Stimulated activated naive CD4-positive, alpha-beta T cell treated with Interleukin-2 at 50 U/mL for 16 hours (primary cell): ENCODE measurements at places on chromosomes 6 and 20.

DNA sequence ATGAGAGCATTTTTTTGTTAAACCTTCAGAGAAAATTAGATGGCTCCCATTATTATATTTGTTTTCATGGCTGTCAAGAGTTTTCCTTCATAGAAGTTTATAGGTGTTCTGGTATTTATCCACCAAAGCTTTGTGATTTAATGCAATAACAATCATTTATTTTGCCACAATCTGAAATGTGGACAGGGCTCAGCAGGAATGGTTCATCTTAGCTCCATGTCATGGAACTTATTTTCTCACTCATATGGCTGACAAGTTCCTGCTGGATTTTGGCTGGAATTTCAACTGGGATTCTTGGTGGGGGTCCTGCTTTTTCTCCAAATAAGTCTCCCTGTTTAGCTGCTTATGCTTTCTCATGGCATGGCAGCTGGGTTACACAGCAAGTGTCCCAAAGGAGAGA is 876.7 kb downstream of the QKI start:
- DNase-seq, result no peak

GRCh38 chr6:143698759-143699429 is 21.1 kb downstream of the PHACTR2 start:
- DNase-seq, result no peak

DNA sequence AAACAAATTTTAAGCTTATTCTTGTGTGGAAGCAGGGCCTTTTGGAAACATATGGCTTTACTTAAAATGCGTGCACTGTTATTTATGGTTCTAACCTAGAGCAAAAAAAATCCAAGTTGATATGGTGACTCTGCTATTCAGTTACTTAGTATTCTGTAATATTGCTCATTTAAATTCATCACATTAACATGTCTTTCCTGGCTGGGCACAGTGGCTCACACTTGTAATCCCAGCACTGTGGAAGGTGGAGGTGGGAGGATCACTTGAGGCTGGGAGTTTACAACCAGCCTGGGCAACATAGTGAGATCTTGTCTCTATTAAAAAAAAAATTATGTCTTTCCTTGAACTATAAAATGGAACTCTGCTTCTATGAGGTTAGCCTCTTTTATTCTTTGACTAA is 57.8 kb upstream of the SDHAF4 start:
- no peak for DNase-seq

- DNase-seq, result no peak
Measured at GRCh38 chr6:48615041-48615440, 504.0 kb upstream of the PTCHD4 start.

- no peak for DNase-seq
Measured at GRCh38 chr6:115899730-115900282, 160.9 kb downstream of the FRK start.

GRCh38 chr6:74581681-74582080 is 624.2 kb downstream of the COL12A1 start:
- DNase-seq, result no peak

GRCh38 chr6:121498481-121499276 is 63.2 kb downstream of the GJA1 start:
- DNase-seq, result no peak

DNA sequence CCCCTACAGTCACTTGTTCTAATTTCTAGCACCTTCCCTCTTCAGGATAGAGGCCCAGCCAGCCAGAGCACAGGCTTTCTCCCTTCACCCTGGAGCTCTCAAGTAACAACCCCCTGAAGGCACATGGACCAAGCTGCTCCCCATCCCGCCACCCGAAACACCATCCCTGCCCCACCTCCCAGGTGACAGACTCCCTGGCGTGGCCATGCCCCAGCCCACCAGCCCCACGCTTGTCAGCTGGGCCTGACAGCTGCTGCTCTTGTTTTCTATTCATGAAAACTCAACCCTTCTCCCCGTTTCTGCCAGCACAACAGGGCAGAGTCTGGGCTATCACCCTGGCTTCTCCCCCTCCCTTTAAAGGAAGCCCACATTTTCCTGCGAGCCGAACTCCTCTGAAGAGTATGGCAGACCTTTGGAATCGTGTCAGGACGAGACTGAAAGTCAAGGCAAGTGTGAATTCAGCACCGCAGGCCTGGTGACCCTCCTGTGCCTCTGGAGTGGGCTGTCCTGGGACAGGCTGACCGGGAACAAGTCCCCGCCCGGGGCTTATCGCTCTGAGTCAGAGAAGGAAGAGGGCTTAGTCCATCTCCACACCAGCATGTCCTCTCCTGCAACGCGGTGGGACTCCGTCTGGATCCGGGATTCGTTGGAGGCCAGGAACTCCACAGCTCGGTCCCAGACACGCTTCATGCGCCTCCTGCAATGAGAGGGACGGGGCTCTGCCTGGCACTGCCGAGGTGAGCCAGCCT is 16.7 kb downstream of the LEMD2 start:
- no peak for DNase-seq

DNA sequence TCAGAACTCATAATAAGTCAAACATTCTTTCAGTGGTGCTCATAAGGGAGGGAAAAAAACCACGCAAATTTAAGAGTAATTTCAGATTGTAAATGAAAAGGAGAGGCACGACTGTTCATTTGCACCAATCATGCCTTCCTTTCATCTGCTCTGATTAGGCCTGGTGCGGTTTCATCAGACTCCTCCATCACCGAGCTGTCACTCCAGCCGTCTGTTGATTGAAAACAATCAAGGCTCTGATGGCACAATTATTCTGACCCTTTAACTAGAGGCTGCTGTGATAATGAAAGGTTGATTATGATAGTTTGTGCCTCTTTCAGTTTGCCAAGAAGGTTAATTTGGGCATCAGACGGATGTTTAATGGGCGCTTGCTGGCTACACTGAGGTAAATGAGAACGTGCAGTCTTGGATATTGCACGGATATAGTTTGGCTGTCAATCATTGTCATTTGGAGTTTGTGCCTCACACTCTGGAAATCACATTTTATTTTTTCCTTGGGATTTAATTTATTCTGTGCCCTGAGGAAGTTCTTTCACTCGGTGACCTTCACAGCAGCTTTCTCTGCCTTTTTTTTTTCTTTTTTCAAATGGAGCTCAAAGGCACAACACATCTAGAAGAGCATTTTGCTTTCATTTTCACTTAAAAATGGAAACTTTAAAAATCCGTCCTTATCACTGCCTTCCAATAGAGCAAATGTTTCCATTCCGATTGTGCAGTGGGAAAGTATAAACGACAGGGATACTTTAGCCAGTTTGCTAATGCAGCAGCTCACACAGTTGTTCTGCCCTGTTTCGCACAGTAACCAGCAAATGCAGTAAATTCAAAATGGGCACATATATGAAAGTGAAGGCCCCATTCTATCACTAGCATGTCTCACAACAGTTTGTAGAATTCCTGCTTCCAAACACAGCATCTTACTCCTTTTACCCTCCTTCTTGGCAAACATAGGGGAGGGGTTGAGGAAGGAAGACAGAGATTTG is 172.8 kb downstream of the KLHL32 start:
- DNase-seq, result no peak

- no peak for DNase-seq
Measured at GRCh38 chr6:52190409-52190808, 4.2 kb downstream of the IL17A start.

GRCh38 chr20:43448748-43449535 is 8.8 kb upstream of the SRSF6 start:
- DNase-seq, result peak; percentile 13

- DNase-seq, result no peak
Measured at GRCh38 chr6:44074439-44074812, 52.8 kb downstream of the MRPL14 start.

DNA sequence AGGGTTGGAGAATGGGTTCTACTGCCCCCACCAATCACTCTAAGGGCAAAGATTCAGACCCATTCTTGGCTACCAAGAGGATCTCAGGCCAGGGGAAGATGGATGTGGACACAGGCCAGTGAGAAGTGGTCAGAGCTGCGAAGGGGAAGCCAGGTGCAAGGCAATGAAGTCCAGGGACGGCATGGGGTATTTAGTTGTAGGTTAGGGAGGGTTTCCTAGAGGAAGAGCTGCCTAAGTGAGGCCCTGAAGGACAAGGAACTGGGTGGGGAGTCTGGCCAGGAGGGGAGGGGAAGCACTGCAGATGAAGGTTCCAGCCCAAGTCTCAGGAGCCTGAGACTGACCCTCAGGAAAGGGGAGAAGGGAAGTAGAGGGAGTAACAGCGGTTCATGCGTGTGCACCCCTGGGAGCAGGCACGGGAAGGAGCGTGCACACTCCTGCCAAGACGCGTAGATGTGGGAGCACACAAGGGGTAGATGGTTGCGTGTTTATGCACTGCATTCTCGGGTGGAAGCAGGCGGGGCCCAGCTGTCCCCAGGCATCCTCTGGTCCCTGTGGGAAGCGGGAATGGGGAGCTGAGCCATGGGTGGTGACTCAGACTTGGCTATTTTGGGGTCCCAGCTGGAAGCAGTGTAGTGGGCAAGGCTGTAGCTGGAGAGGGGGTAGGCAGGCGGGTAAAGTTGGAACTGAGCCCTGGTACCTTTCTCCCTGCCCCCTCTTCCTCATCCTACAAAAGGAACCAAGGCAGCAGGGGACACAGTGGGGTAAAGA is 3.3 kb downstream of the ACTL10 start:
- DNase-seq, result no peak

GRCh38 chr20:48731536-48731935 is 96.3 kb downstream of the PREX1 start:
- no peak for DNase-seq

DNA sequence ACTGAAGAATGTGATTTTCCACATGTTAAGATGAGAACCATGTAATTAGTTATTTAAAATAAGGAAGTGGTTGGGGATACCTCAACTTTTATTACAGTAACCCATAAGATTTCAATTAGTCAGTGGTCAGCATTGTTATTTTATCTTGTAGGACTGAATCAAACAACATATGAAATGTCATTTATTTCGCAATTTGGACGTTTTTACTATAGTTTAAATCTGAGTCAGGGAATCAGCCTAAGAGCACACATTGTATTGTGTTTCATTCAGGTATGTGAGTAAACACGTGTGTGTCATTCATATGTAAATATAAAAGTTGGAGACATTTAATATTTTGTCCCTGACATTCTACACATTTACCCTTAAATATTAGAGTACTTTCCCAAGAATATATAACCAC is 1418.7 kb downstream of the GRIK2 start:
- DNase-seq, result no peak

DNA sequence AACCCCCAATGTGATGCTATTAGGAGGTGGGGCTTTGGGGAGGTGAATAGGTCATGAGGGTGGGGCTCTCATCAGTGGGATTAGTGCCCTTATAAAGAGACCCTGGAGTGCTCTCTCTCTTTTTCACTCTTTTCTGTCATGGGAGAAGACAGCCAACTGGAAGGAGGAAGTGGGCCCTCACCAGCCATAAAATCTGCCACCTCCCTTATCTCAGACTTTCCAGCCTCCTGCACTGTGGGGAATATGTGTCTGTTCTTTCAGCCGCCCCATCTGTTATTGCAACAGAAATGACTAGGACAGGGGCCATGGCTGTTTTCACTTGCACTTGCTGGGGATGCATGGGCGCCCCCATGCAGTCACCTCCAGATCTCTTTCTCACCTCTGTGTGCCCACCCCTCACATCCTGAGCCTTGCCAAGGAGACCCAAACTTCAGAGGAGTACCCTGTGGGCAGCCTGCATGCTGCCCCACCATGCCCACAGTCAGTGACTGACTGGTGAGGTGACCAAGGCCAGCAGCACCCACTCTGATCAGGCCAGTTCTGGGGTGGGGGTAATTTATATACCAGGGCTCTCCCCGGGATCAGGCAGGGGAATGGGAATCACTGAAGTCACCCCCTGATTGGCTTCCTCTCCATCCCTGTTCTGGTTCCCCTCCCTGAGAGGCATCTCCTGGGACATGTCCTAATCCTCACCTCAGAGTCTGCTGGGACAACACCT is 118.4 kb downstream of the ANKRD60 start:
- DNase-seq, result no peak

DNA sequence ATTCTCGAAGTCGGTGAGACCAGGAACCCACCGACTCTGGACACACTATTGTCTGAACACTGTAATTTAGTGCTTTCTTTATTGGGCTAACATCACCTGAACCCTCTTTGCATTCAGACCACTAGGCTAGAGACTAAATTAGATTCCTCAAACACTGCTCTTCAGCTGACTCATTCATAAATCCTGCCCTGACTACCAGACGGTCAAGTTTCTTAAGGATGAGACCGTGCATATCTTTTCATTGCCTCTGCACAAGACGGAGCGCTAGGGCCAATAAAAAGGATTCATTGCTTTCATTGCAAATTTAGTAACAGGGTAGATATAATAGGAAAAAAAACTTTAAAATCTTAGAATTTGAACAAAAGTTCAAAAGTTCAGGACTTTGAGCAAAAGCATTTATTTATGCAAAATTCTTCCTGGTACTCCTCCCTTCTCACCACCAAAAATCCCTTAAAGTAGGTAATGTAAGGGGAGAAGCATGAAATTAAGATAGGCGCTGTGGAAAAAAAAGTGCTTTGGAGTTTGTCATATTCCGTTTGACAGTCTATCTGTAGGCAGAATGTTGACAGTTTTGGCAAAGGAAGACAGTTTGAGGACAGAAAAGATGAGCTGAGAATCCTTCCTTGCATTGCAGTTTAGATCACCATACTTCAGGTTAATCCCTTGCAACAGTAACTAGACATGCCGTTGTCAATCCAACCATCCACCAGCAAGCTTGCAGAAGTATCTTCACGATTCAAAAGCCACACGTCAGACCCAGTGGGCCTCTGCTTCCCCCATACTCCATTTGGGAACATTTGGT is 328.6 kb upstream of the JARID2 start:
- DNase-seq, result no peak

GRCh38 chr6:71199736-71200135 is 88.9 kb upstream of the OGFRL1 start:
- no peak for DNase-seq

DNA sequence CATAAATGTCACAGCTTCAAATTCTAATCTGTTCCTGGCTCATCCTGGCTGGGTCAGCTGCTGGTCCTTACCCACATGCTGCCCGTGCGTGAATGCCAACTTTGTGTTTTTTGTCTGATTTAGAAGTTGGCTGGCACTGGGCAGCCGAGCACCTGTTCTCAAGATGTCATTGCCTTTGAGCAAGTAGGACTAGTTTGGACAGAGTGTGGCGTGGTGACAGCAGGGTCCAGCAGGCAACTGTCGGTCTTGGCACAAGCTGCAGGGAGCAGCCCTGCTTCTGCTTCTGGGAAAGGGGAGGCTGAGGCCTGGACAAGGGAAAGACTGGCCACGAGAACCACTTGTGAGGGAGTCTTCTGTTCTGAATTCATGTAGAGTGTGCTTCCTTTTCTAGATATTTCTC is 26.4 kb upstream of the ADRM1 start:
- no peak for DNase-seq

- DNase-seq, result no peak
Measured at GRCh38 chr6:124947971-124948451, 14.2 kb upstream of the RNF217 start.

DNA sequence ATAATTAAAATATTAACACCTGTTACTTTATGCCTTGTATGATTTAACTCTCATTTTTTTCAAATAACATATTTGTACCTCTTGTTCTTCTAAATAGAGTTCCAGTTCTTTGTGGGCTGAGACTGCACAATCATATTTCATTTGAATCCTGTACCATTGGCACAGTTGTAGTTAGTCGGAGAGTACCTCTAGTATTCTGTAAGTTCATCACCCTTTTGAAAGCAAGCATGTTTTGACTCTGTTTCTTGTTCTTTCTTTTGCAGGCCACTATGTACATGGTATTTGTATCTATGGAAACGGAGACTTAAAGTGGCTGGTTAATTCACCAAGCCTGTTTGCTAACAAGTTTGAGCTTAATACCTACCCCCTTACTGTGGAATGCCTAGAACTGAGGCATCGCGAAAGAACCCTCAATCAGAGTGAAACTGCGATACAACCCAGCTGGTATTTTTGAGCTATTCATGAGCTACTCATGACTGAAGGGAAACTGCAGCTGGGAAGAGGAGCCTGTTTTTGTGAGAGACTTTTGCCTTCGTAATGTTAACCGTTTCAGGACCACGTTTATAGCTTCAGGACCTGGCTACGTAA is 68.2 kb downstream of the C6orf52 start:
- no peak for DNase-seq
